Fibroblast of skin of right biceps (primary cell): ENCODE measurements at places on chromosomes 4 and X.

DNA sequence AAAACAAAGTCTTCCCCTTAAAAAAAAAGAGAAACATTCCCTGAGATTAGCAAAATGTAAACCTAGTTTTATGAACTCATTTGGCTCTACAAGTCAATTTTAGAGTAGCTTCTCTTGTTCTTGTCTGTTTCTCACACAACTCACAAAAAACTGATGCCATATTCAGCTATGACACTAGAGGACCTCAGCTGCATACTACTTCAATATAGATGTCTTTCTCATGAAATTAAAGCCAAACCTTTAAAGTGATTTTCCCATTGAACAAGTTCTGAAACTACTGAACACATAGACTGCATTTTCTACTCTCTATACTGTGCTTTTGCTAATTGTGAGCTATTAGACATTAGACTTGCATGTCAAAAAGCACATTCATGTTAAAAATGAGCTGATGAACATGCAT lies 49.8 kb downstream of the TBCK start:
- DNase-seq, result peak; percentile 70

GRCh38 chr4:109574931-109575804 lies 15.1 kb downstream of the MCUB start:
- no peak for DNase-seq

- peak; percentile 84 for DNase-seq
Observed at GRCh38 chr4:155722816-155723499, 35.9 kb upstream of the GUCY1B1 start.

GRCh38 chr4:129144755-129145206 lies 48.8 kb downstream of the C4orf33 start:
- peak; percentile 8 for DNase-seq

- DNase-seq, result no peak
Observed at GRCh38 chrX:152886716-152887115, 11.2 kb upstream of the ZNF185 start.

- no peak for DNase-seq
Observed at GRCh38 chr4:24570172-24570571, 14.2 kb downstream of the DHX15 start.

DNA sequence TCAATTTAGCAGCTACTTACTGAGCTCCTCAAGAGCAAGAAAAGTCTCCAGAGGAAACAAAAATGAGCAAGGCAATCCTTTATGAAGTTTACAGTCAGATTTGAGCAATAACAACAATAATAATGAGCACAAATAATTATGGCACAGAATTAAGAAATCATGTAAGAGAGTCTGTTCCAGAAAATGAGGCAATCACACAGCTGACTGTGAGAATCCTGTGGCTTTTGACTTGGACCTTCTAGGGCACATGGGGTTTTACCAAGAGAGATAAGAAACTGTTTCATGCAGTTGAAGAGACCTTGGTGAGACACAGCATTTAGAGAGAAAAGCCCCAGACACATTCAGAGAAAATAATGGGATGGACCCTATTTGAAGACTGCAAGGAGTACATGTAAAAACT lies 362.6 kb upstream of the MAGEB2 start:
- DNase-seq, result no peak

GRCh38 chrX:45191383-45191782 lies 9.3 kb downstream of the DIPK2B start:
- DNase-seq, result no peak

GRCh38 chr4:41719417-41719816 lies 29.1 kb downstream of the PHOX2B start:
- peak; percentile 44 for DNase-seq

- DNase-seq, result peak; percentile 28
Observed at GRCh38 chr4:152983221-152983620, 47.1 kb downstream of the FHDC1 start.

- DNase-seq, result peak; percentile 10
Observed at GRCh38 chr4:105923497-105924238, 28.4 kb downstream of the NPNT start.

DNA sequence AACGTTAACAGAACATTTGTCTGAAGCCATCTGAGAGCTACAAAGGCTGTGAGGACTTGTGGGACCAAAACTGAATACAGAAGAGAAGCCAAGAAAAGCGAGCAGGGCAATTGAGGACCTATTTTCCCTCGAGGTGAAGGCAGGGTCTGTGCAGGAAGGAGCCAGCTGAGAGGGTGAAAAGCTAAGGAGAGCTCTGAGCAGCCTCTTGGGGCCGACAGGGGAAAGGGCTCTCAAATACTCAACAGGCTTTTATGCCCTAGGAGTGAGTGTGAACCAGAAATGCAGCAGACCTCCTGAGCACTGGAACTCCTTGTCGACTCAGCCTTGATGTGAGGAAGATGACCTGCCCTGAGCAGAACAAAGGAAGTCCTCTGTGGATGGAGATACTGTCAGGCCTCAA lies 54.2 kb downstream of the C4orf50 start:
- no peak for DNase-seq

GRCh38 chrX:96112689-96113088 lies 572.0 kb upstream of the DIAPH2 start:
- DNase-seq, result no peak

- peak; percentile 4 for DNase-seq
Observed at GRCh38 chrX:74104356-74105015, 199.5 kb upstream of the ZCCHC13 start.

DNA sequence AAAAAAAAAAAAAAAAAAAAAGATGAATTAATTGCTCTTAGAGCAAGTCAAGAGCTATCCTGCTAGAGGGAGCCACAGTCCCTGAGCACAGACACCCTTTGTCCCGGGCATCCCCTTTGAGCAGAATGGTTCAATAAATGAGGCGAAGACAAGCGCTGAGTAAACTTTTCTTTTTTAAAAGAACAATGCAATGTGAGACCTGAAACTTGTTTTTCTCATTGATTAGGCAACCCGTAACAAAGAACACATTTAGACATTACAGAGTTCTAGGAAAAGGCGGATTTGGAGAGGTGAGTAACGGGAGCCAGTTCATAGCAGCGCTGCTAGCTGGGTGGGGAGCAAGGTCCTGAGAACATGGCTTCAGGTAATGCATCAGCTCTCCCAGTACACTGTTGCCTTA lies 46.1 kb downstream of the GRK4 start:
- DNase-seq, result peak; percentile 17

- no peak for DNase-seq
Observed at GRCh38 chr4:52860361-52860760, 1.8 kb upstream of the RASL11B start.

DNA sequence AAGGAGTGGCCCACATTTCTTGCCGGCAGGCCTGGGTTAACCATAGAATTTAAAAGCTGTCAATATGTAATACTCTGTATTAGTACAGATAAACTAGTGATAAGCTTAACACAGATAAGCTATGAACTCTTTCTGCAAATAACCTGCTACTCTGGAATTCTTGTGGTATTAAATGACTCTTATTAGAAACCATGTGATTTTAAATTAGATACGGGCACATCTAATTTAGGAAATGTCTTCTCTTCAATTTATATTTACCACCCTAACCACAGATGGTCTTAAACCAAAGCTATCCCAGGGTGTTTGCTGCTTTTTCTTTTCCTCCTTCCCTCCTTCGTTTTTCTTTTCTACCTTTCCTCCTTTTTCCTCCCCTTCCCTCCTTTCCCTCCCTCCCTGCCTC lies 4.9 kb downstream of the GNRHR start:
- DNase-seq, result no peak

DNA sequence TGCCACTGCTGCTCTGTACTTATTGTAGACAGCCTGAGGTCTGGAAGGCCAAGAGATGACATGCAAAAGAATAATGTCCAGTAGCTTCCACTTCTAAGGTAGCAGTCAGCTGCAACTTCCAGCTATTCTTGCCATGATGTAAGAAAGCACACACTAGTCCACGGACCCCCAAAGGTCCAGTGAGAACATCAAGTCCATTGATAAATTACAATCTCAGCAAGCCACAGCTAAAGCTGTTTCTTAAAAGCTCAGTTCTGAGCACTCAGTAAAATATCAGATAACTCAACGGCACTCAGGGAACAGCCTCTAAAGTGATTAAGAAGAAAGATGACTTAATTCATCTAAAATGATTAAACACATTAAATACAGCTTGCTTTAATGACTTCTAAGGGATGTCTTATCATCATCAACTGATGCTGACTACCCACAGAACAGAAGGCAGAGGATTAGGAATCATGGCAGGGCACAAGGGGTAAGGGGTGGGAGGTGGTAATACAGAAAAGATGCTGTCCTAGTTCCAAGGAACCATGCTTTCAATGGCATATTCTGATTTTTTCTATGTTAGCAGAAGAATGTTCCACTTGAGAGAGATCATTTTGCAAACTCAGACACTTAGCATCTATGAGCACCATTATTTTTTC lies 99.1 kb upstream of the CBR4 start:
- DNase-seq, result no peak

- no peak for DNase-seq
Observed at GRCh38 chr4:155468282-155468681, 91.5 kb upstream of the MAP9 start.

DNA sequence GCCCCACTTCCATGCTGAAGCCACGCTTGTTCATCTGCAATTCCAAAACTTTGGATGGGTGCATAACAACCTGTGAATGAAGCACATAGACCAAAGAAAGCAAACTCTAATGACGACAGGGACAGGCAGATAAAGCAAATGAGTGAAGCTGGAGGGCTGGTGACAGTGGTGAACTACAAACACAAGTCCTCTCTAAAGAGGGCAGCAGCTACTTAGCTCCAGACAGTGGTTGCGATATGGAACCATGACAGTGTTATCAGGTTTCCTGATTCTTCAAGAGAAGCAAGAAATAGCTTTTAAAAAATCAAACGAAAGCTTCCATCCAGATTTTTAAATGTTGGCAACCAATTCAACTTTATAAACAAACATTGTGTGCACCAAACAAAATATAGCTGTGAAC lies 23.8 kb downstream of the NOX1 start:
- no peak for DNase-seq

GRCh38 chr4:99403380-99404184 lies 31.6 kb downstream of the ADH7 start:
- peak; percentile 48 for DNase-seq

DNA sequence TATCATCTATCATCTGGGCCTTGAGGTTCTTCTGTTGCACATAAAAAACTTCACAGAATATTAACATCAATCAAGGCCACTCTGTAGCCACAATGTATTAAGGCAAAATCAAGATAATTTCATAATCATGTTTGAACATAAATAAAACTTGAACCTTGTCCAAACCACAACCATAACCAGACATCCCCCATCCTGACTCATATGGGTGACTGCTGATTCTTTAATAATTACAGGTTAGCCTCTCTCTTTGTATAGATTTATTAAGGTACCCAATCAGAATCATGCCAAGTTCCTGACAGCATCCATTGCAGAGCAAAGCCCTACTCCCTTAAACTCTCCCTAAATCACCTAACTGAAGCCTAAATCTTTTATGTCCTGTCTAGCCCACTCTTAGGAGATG lies 16.7 kb upstream of the AREG start:
- peak; percentile 33 for DNase-seq

- peak; percentile 72 for DNase-seq
Observed at GRCh38 chr4:155609455-155610059, 57.1 kb upstream of the GUCY1A1 start.

DNA sequence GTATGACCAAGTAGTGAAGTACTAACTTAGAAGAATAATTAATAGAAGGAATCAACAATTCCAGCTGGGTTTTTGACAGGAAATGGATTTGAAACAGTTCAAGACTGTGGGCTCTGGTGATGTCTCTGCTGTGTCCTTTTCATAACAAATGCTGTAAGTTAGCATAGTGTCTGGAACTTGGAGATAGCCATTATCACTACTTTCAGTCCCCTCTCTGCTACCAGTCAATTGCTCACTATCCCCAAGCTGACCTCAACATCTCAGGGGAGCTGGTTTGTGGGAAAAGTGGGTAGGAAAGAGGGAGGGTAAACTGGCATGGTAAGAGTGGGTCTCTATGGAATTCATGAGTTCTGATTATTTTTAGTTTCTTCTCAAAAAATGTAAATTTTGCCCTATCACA lies 231.4 kb upstream of the MID1 start:
- DNase-seq, result no peak

DNA sequence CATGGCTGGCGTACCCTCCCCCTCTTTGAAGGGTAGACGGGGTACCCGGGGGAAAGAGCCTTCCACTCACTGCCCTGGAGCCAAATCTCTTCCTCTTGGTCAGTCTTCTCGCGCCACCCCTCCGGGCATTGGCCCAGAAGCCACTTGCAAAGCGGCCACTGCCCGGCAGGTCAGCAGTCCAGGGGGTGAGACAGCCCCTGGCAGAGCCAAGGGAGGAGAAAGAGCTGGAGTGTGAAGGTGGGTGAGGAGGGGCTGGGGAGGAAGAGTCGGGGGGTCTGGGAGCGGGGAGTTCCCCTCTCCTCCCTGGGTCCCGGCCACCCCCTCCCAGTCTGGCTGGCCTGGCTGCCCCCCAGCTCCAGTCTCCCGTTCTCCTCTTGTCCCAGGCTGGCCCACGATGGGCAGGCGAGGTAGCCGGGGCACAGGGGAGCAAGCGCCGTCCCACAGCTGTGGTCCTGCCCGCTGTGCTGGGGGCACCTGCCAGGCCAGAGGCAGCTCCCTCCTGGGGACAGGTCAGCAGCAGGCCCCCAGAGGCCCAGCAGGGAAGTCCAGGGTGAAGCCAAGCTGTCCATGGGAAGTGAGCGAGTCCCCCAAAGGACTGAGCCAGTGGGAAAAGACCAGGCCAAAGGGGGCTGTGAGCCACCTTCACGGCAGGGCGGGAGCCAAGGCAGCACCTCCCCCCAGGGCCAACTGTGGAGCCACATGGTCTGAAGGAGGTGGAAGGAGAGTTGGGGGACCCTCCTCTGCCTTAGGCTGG lies 21.6 kb upstream of the DUSP9 start:
- DNase-seq, result no peak

DNA sequence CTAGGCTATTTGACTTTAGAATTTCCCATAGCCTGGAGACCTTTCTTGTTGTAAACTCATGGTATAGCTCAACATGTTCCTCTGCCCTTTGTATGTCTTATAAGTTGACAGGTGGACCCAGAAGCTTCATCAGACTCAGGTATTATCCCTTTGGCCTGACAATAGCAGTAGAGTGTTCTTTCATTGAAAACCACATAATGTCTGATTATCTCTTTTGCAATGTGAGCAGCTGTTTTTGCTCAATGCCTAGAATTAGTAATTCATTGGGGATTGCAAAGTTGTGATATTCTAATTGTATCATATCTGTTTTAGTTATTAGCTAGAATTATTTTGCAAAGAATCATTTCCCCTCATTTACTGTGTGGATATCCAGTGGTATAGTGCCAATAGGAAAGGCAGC lies 27.5 kb downstream of the TBC1D19 start:
- no peak for DNase-seq

DNA sequence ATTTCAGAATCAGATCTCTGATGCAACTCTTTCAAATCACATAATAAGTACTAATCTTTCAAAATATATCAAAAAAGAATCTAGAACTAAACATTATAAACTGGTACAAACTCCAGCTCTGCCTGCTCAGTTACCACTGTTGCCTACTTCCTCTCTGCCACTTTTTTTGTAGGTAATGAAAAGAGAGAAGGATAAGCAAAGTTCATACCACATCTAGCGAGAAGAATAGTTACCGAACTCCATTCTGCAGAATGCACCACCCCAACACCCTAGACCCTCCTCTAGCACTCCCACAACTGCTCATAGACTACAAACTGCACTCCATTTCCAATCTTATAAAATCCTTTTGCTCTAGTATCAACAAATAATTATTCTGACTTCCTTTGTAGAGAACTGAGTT lies 19.7 kb upstream of the LRBA start:
- no peak for DNase-seq

GRCh38 chr4:156575430-156576073 lies 396.0 kb downstream of the PDGFC start:
- peak; percentile 31 for DNase-seq

- DNase-seq, result no peak
Observed at GRCh38 chrX:141320801-141321200, 78.5 kb upstream of the SPANXC start.

- no peak for DNase-seq
Observed at GRCh38 chr4:94924566-94924965, 166.8 kb downstream of the BMPR1B start.
